ENCODE measurements at places on chromosomes 7 and 10. TPM values are rescaled to one million over a fixed set of nuclear protein-coding genes. Genes with fewer than 3 reads are reported as not detected.

The CAV1 gene
- total RNA-seq, result 1,463 TPM

The CRYGN gene
- total RNA-seq, result not detected

The FAM107B gene
- total RNA-seq, result 15.2 TPM

The GNAT3 gene
- not detected for total RNA-seq

The CABCOCO1 gene
- total RNA-seq, result not detected

The FBXL13 gene
- total RNA-seq, result 0.63 TPM

The CCNJ gene
- total RNA-seq, result 2.1 TPM

The BLNK gene
- not detected for total RNA-seq

The GSTO2 gene
- total RNA-seq, result 0.38 TPM

The MYO3A gene
- not detected for total RNA-seq

The RBP4 gene
- 0.17 TPM for total RNA-seq

The PON3 gene
- not detected for total RNA-seq

The POLR2J gene
- 42.8 TPM for total RNA-seq

The CDC14C gene
- 0.32 TPM for total RNA-seq

The SFTPA1 gene
- total RNA-seq, result not detected

The CALCR gene
- total RNA-seq, result not detected

The NUP205 gene
- total RNA-seq, result 116 TPM

The CNPY1 gene
- not detected for total RNA-seq

The SPAM1 gene
- total RNA-seq, result not detected

The PRSS2 gene
- not detected for total RNA-seq

The DYDC2 gene
- not detected for total RNA-seq

The PON1 gene
- total RNA-seq, result not detected

The CHN2 gene
- not detected for total RNA-seq

The FKBP9 gene
- 289 TPM for total RNA-seq

Data from LHCN-M2 (cell line).